ENCODE measurements at places on chromosomes 12 and 14. TPM values are rescaled to one million over a fixed set of nuclear protein-coding genes. Genes with fewer than 3 reads are reported as not detected.

DNA sequence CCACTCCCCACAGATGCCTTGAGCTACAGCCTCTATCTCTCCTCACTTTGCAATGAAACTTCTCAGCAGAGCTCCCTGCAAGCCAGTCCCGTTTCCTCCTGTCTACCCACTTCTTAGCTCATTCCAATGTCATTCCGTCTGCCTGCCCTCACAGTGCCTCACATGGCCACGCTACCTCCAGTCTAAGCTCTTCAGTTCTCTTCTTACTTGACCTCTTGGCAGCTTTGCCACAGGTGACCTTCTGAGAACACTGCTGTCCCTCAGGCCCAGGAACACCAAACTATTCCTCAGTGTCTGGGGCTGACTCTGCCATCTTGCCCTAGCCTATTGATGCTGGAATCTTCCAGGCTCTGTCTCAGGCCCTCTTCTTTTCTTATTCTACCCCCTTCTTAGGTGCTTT, 110.1 kb downstream of the EGLN3 start:
- DNase-seq, result no peak

DNA sequence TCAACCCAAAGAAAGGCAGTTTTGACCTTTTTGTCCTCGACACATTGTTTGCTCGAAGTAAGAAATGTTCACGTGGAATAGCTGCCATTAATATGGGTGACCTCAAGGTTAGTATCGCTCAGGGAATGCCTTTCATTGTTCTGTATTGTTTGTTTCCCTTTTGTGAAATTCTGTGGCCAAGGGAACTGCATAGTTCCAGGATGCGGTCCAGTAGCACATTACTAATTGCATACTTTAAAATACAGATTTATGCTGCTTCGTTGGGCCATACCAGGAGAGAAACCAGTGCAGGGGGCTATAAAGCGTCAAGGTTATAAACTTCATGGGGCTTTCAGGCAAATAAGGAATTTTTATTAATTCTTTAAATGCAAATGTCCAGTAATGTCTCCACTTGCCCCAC, 73.3 kb upstream of the USP44 start:
- DNase-seq, result no peak

GRCh38 chr12:131430158-131430742, 280.6 kb upstream of the SFSWAP start:
- no peak for DNase-seq

DNA sequence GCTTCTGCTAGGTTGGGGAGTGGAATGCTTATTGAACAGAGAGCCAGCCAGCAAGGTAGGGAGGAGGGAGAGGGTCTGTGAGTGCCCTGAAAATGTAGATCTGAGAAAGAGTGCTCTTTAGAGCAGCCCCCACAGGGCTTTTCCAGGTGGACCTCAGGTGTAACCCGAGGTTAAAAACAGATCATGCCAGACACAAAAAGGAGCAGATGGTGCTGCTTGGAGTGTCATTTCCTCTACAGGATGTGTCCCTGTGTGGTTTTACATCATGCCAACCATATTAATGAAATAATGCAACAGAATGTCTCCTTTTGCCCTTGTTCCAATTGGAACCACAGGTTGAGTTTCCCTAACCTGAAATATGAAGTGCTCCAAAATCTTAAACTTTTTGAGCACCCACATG, 6.4 kb downstream of the SUSD6 start:
- no peak for DNase-seq

Gene NPFF
- total RNA-seq, result not detected
